Hippocampal formation (tissue), 2 donors: ENCODE measurements at places on chromosomes 2 and 18.

GRCh38 chr2:164735309-164735919 lies 106.2 kb downstream of the COBLL1 start:
- no peak for DNase-seq

DNA sequence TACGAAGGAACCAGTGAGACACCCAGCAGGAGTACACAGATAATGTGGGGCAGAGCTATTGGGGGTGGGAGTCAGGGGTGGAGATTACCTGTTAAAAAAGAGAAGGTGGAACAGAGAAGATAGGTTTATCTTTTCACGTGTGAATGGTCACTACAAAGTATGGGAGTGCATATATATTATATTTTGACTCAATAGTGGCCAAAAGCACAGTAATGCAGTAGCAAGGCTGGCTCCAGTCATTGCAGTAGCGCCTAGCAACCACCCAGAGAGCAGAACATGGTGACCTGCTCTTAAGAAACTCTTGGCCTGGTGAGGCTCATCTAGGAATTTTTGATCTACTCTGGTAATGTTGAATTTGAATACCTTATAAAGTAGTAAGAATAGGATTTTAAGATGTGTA lies 1.0 kb downstream of the IMPACT start:
- no peak for DNase-seq

GRCh38 chr18:9561759-9562158 lies 52.6 kb downstream of the PPP4R1 start:
- no peak for DNase-seq

DNA sequence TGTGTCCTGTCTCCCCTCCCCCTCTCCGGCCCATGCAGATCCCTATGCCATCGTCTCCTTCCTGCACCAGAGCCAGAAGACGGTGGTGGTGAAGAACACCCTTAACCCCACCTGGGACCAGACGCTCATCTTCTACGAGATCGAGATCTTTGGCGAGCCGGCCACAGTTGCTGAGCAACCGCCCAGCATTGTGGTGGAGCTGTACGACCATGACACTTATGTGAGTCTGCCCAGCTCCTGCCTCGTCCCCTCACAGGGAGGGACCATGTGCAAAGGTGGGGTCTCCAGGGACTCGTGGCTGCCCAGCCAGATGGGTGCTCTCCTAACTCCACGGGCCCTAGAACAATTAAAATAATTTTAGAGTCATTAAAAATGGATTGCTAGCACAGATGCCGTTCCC lies 145.2 kb downstream of the DYSF start:
- no peak for DNase-seq

- no peak for DNase-seq
These were observed 460.2 kb downstream of the LRATD1 start for GRCh38 chr2:15092691-15093090.

DNA sequence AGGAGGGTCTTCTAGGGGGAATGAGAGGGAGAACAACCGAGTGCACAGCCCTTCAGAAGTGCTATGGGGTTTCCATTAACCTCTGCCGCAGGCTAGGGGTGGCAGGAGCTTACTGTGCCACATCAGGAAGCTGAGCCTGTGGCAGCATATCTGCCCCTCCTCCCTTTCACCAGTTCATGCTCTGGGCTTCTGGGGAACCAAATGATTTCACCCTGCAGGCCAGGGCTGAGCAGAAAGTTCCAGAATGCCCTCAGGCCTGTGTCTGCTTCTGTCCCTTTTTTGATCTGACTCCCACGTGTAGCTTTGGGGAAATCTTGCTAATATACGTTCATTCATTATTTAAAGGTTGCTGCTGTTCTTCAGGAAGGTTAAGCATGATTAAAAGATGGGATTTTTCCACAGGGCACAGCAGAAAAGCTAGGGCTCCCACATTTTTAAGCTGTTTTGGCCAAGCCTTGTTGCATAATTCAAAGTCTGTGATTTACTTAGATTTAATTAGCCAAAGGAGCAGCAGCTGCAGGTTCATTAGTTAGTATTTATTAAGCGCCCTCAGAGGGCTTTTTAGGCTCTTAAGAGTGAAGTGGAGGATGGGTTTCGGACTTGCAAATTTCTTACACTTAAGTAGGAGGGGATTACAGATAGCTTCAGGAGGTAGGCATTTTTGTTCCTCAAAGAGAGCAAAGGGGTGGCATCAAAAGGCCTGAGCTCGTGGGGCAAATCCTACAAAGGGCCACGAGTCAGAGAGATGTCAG lies 10.2 kb downstream of the TMEM247 start:
- DNase-seq: no peak

DNA sequence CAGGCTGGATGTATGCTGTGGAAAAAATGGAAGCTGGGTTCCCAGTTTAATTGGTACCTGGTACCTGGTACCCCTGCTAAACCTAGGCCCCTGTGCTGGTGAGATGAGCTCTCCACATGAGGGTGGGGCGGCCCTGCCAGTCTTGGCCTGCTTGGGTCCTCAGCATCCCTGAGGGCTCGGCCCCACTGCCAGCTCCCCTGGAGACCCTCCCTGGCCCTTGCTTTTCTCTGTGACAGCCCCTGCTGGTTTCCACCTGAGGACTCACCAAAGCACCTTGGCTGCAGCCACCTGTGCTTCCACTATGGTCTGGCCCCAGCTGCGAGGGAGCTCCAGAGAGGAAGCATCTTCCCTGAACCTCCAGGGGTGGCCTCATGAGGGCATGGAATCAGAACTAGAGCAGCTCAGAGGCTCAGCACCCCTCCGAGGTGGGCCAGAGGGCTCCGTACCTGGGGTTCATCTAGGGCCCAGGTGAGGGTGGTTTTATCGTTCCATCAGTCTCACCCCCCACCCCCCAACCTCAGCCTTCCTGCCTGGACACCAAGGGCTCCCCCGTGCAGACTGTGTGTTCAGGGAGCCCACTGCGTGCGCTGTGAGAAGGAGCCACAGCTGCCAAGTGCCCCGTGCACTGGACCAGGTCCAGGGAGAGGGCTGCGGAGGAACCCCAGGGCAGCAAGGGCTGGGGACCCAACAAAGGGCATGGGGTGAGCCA lies 23.7 kb upstream of the HDAC4 start:
- DNase-seq: no peak

GRCh38 chr18:79697976-79698375 lies 18.4 kb downstream of the CTDP1 start:
- DNase-seq: no peak

DNA sequence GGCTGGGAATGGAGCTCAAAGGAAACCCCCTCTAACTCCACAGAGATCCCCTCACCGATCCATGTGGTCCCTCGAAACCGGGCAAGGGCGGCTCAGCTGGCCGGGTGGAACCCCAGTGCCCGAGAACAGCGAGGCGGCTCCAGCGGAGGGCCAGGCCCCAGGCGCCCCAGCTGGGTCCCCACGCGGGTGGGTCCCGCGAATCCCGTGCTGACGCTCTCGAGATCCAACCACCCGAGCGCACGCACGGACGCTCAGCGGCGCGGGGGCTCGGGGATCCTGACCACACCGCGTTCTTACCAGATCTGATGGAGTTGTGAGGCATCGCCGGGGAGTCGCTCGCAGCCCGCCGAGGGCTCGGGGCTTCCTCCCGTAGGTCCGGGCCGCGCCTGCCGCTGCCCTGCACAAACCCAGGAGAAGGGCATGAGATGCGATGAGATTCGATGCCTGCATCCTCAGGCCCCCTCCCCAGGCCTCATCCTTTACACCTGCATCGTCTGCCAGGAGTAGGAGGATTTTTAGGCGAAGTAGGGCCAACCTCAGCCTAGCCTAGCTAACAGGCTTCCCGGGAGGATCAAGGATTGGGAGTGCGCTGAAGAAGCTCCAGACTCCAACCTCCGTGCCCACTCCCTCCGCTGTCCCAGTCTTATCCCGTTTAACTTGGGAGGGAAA lies 514 bp downstream of the PAX8 start:
- no peak for DNase-seq

DNA sequence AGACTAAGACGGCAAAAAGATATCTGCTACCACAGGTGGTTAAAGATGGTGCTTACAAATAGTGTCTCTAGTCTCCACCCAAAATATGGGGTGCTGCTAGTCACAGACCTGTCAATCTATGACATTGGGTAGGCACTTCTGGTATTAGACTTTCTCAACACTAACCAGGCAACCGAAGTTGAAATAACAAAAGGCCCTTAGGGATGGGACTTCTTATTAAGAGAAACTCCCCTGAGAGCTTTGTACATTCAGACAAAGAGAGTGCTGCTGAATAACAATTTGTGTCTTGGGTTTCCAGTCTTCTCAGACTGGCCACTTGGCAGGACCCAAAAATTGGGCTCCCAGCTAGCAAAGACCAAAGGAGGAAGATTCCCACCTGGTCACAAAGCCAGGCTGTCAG lies 310.0 kb downstream of the CNTNAP5 start:
- no peak for DNase-seq

GRCh38 chr2:54000524-54000923 lies 29.7 kb upstream of the PSME4 start:
- DNase-seq: no peak

GRCh38 chr2:12044857-12045256 lies 298.4 kb downstream of the LPIN1 start:
- no peak for DNase-seq

DNA sequence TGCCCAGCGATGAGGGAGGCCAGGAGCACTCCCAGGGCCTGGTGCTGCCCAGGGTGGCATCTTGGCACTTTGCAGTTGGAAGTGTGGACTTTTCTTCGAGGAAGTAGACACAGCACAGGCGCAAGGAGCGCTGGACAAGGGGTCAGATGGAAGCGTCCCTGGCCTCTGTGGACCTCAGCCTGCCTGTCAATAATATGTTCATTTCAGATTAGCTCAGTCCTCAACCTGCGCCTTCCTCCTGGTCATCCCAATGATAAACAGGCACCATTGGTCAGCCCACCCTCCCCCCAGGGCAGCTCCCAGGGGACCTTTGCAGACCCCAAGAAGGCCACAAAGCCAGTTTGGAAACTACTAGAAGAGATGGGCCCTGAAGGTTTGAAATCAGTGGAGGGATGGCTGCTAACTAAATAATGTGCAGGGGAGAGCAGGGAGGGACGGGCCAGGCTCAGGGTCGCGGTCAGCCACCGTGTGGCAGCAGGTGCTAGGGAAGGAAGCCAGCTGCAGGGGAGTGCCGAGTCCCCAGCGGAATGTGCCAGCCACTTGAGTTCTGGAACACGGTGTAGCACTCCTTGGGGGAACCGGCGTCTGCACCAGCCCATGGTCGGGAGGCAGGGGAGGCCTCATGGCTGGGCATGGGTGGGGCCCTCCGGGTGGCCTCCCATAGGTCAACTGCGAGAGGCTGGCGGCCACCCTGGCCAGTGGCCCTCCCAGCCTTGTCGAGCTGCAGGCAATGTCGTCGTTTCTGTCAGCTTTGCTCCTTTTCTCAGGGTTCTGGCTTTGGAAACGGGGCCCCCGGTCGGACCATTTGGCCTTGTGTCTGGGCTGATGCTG lies 59.9 kb downstream of the ADI1 start:
- no peak for DNase-seq

DNA sequence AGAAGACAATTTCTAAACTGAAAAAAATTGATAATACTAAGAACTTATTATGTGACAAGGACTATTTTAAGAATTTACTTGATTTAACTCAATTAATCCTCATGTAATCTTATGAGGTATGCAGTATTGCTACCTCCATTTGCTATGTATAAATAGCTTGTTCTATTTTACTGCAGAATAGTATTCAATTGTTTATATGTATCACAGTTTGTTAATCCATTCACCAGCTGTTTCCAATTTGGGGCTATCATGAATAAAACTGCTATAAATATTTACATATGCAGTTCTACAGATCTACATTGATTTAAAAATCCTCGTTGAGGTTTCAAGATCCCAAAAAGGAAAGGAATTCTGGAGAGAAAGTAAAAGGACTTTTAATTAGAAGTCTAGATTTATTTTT lies 54.8 kb upstream of the DOCK10 start:
- DNase-seq: no peak

DNA sequence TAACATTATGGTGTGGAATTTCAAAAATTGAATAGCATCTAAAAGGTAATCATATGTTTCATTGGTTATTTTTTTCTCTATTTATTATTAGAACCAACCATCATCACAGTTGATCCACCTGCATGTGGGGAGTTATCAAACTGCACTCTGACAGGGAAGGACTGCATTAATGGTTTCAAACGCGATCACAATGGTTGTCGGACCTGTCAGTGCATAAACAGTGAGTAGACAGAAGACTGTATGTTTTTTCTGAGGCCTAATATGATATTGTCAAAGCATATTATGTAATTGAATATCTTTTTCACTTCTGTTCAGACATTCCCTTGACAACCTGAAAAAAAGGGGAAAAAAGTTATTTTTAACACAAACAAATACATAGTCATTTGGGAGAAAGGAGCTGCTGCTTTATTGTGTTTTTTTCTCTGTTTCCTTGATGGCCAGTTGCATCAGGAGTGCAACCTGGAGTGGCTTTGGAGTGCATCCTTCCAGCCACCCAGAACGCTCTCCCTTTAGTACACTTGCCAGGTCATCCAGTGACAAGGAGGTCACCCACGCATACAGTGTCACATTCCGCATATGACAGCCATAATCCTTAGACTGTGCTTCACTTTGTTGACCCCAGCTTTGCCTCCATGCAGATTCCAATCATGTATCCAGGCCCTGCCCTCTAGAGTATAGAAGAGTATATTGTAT lies 98.7 kb downstream of the FEZ2 start:
- DNase-seq: no peak

- no peak for DNase-seq
These were observed 1.9 kb downstream of the ADCYAP1 start for GRCh38 chr18:906416-907114.

DNA sequence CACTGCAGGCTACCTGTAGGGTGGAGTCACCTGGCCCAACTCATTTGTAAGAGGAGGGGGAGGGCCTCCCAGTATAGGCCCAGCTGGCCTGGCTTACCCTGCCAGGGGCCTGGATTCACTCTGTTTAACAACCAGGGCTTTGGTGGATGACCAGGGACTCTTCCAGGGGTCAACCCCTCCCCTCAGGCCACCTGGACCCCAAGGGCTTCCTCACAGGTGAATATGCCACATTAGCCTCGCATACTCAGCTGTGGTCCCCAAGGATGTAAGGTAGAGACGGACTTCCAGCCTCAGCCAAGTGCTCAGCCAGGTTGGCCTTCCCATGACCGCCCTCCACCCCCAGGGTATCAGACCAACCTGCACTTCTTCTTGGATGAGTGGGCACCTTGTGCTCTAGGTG lies 8.8 kb upstream of the SH3RF3 start:
- DNase-seq: no peak

DNA sequence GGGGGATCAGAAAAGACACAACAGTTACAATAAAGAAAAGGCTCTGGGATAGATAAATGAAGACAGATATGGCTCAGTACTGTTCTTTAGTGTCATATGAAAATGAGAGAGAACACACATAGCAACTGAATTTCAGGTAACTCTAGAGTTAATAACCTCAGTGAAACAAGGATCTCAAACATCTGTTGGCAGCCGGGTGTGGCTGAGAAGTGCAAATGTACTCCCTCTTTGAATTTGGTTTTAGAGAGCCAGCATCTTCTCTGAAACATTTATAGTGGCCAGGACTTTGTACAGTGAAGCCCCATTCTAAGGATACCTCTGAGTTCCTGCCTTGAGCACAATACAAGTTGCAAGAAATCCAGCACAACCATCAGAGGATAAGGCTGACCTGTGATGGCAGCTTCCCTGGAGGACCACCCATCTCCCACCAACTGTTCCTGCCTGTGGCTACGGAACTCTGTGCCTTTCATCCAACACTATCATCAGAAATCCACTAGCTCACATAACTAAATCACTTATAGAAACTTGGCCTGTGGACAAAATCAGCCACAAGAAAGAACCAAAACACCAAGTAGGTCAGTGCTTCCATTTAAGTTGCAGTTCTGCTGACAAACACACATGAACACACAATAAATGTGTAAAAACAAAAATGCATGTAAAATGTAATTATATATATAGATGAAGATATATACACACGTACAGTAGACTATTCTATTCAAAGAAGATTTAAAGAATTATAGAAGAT lies 37.3 kb upstream of the PEX13 start:
- no peak for DNase-seq
